WERI-Rb-1 (cell line): ENCODE measurements at places on chromosomes 4 and X.
A peak's percentile ranks its signal among the peaks of the same experiment; 100 is the strongest.

DNA sequence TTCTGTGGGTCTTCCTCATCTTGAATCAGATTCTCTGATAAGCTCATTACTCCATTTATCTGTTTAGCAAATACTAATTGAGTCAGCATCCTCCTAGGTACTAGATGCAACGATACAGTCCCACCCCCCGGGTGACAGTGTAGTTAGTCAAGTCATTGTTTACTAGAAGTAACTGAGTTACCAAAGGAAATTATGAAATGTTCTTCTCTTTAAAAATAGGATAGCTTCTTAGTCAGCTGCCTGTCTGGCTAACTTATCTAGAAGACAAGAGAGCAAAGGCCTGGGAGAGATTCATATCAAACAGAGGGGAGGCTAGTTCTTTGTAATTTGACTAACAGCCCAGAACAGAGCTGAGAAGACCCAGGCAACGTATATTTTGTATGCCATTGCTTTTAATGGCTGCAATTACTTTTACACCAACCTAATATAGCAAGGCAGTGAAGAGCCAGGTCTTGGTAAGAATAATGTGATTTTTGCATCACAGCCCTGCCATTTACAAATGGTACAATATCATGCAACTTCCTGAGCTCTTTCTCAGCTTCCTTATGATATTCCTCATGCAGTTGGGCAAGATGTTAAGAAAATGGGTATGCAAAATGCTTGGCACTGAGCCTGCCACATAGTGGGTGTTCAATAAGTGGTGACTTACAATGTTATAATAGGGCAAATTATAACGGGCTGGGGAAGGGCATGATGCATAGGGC is 149.9 kb downstream of the CHIC2 start:
- DNase-seq: no peak

DNA sequence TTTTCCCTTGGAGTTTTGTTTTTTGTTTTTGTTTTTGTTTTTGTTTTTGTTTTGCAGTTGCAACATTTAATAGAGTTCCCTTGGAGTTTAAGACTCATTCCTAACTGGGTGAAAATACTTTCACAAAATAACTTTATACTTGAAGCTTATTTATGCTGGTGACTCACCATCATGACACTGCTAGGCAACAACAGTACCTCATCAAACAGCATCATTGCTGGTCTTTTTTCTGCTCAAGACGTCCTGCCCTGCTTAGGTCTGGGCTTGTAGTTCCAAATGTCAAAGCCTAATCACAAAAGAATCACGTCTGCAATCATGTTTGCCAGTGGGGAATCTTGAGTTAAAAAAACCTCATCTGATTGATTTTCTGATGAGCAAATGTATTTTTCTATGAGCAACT is 105.7 kb upstream of the PRPS2 start:
- DNase-seq: no peak

DNA sequence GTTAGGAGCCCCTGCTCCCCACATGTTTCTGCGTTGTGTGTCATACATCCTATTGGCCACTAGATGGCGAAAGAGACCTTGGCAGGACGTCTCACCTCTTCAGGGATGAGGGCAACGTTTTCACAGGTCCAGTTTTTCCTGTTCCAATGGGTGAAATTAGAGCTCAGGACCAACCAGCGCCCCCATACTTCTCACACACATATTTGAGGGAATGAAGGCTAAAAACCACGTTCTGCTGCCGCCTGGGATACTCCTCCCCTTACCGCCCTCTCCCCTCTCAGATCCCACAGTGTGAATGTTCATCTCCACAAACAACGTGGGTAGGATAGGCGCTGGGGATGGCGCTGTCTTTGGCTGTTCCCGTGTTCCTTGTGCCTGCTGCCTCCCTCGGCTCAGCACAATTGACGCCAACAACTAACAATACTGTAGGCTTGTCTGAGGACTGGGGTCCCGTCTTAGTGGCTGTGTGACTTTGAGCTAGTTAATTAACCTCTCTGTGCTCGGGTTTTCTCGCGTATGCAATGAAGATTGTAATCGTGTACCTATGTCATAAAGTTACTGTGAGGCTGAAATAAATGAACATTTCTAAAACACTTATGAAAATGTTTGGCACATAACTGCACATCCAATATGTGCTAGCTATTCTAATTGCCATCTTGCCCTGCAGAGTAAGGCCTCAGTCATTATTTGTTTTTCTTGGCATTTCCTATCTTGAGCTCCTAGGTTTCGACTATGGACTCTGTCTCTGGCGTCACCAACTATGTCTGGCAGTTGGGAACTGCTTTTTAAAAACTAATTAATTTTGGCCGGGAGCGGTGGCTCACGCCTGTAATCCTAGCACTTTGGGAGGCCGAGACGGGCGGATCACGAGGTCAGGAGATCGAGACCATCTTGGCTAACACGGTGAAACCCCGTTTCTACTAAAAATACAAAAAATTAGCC is 181.3 kb upstream of the STK26 start:
- peak; percentile 40 for DNase-seq

- DNase-seq: no peak
Observed at GRCh38 chr4:165780735-165781134, 92.3 kb upstream of the TLL1 start.

DNA sequence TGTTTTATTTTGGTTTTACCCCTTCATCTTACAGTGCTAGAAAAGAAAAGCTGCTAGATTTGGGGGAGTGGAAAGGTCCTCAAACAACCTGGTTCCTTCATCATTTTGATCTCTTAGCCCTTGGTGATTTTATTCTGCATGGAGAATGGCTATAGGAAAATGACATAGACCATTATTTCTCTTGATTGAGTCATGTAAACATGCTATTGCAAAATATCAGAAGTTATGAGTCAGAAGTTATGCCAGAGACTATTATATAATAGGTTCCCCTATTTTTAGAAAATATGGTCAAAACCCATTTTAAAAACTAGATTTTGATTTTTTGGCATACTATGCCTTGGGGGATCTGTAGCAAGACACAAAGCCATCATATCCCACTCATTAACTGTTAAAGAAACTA is 83.7 kb upstream of the FAM9C start:
- no peak for DNase-seq

GRCh38 chrX:7987160-7988012 is 60.2 kb upstream of the PNPLA4 start:
- no peak for DNase-seq

GRCh38 chr4:151808120-151808529 is 47.3 kb upstream of the GATB start:
- DNase-seq: no peak

DNA sequence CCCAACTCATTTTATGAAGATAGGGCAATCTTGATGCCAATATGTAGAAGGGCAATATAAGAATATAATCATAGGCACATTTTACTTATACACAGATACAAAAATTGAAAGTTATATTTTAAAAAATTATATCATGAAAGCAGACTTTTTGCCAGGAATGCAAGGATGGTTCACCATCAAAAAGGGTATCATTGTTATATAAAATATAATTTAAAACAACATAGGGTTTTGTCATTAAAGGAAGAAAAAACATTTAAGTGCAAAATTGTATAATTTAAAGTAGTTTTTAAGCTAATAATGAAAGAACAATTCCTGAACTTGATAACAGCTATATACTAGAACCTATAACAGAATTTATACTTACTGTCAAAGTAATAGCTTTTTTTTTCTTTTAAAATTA is 15.9 kb downstream of the AREG start:
- no peak for DNase-seq

GRCh38 chrX:55451141-55451540 is 786 bp upstream of the MAGEH1 start:
- DNase-seq: no peak

- DNase-seq: peak; percentile 77
Observed at GRCh38 chrX:18424482-18425198, 768 bp upstream of the CDKL5 start.

DNA sequence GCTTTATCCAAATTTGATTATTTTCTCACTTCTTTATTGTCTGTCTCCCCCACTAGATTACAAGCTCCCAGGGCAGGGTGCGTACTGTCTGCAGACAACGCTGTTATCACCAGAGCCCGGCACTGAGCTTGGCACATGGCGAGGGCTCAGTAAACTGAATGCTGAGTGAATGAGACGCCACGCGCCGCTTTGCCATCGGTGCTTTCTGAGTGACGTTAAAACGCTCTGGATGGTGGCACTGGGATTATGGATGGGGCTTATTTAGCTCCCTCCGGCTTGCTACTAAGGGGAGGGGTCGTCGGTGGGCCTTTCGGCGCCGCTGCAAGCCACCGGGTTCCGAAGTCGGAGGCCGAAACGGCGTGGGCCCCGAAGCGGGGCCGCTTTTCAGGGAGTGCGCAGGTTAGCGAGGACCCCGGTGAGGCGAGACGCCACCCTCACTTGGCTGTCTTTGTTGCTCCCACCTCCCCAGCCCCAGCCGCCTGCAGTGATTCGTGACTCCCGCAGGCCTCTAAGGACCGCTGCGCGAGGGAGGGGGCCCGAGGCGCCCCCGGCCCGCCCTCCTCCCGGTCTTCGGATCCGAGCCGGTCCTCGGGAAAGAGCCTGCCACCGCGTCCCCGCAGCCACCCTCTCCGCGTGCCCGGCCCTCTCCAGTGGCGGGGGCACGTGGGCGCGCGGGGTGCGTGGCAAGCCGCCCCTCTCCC is 569 bp upstream of the FHL1 start:
- DNase-seq: peak; percentile 25

- DNase-seq: no peak
Observed at GRCh38 chr4:91028228-91028627, 901.0 kb downstream of the CCSER1 start.

- DNase-seq: peak; percentile 85
Observed at GRCh38 chrX:74421036-74421739, at the start of gene SLC16A2. TSS of gene SLC16A2 (plus strand) at chrX:74421493. CDS start at chrX:74421638, 145 bp downstream.

DNA sequence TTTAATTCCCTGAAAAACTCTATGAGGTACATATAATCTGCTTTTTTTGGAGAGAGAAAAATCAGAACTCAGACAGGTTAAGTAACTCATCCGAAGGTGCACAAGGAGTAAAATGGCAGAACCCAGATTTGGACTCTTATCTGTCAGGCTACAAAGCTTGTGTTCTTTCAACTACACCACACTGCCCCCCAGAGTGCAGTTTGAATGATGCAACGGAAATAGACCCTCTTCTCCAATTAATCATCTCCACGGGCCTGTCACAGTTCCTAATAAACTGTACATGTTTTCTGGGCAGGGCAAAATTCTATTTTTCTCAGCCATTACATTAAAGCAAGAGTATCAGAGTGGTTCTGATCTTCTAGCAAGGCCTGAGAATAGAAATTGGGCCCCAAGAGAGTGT is 35.3 kb upstream of the DCX start:
- DNase-seq: peak; percentile 64

- DNase-seq: no peak
Observed at GRCh38 chrX:2427147-2427546, 73.6 kb downstream of the DHRSX start.

- peak; percentile 12 for DNase-seq
Observed at GRCh38 chrX:9132036-9132638, 98.2 kb upstream of the FAM9B start.

- no peak for DNase-seq
Observed at GRCh38 chr4:6539009-6539764, 35.8 kb upstream of the MAN2B2 start.

- no peak for DNase-seq
Observed at GRCh38 chr4:142393127-142393526, 453.0 kb downstream of the INPP4B start.

- DNase-seq: peak; percentile 6
Observed at GRCh38 chrX:98956014-98956413, 1454.1 kb downstream of the PCDH19 start.

DNA sequence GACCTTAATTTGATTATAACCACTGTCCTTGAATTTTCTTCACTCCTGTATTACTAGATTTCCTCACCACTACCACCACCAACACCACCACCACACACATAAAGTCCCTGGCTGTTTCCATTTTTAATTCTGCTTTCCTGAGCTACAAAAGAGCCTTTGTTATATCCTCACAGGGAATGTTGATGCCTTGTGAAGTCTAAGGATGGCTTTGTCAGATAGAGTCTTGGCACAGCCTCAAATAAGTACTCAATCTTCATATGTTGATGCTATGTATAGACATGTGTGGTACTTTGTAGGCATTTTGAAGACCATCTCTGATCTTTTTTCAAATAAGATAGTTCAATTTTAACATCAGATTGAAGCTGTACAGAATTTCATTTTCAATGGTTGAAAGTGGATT is 1016.7 kb upstream of the LCORL start:
- DNase-seq: no peak

GRCh38 chrX:2819345-2820135 is 9.2 kb upstream of the GYG2 start:
- peak; percentile 16 for DNase-seq

GRCh38 chr4:184329659-184330400 is 112.2 kb upstream of the ENPP6 start:
- no peak for DNase-seq

DNA sequence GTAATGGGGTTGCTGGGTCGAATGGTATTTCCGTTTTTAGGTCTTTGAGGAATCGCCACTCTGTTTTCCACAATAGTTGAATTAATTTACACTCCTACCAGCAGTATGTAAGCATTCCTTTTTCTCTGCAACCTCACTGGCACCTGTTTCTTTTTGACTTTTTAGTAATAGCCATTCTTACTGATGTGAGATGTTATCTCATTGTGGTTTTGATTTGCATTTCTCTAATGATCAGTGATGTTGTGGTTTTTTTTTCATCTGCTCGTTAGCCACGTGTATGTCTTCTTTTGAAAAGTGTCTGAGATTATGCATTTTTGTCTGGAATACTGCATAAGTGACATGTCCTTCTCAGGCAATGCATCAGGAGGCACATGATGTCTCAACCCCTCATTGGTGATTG is 28.8 kb downstream of the REPS2 start:
- DNase-seq: no peak

GRCh38 chr4:38092701-38093100 is 132.5 kb downstream of the PTTG2 start:
- no peak for DNase-seq

- DNase-seq: no peak
Observed at GRCh38 chr4:95021099-95021498, 263.3 kb downstream of the BMPR1B start.

DNA sequence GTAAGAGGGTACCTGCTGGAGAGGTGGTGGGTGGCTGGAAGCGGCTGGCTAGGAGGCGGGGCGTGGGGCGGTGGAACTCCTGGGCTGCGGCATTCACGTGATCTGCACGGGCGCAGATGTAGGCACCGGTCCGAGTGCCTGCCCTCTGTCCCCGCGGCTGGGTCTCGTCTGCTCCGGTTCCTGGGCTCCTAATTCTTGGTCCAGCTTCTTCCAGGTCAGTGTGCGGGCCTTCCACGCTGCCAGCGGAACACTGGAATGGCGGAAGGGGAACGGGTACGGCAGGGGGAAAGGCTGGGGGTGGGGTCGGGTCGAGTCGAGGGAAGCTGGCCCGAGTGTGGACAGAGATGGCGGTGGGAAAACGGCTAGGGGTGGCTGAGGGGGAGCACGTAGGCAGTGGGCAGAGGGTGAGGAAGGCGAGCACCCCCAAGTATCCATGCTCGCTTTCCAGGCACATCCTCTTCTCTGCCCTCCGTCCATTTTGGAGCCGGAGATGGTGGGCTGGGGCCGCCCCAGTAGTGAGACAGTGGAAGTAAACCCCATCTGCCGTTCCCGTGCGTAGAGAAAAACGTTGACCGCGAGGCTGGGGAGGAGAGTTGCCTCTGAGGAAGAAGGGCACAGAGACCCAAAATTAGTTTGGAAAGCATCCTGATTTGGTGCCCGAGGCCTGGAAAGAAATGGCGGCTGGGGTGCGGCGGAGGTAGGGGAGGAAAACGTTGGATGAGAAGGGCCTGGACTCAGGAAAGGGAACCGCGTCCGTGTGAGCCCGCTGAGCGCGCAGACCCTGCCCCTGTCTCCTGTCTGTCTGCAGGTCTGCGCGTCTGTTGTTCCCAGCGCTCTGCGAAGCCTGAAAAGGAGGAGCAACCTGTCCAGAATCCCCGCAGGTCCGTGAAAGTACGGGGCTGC is at the start of gene TCEAL4:
TCEAL4 (plus strand) TSS at position 105 of the 903 bp plus-strand sequence. CDS start 1,161 bp downstream, outside the sequence.
- peak; percentile 47 for DNase-seq
